HFFc6 (cell line): ENCODE measurements at places on chromosomes 16 and 17.
A peak's percentile ranks its signal among the peaks of the same experiment; 100 is the strongest.

GRCh38 chr17:79077587-79077986 is 3.0 kb downstream of the ENGASE start:
- DNase-seq, result no peak

- no peak for DNase-seq
These were observed 66.0 kb downstream of the USP32 start for GRCh38 chr17:60325730-60326524.

GRCh38 chr16:29678691-29679267 is at the start of gene QPRT:
QPRT (plus strand) TSS chr16:29679180; CDS start chr16:29679198, 18 bp downstream.
- DNase-seq, result no peak

DNA sequence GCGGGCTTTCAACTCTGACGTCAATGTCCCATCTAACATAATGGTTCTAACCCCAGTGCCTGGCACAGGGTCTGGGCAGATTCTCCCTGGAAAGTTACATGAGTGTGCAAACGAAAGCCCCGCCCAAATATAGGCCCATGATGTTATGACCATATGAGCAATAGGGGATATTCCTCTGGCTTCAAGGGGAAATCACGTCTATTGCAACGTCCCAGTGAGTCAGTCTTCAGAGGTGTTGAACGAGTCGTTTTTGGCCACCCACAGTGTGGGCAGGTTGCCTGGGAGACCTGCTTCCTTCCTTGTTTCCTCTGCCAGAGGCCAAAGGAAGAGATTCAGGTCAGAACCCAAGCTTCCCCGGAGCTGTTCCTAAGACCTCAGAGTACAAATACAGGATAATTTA is 30.3 kb downstream of the PIK3R5 start:
- DNase-seq, result no peak

GRCh38 chr16:15535772-15536171 is 101.4 kb downstream of the BMERB1 start:
- DNase-seq, result no peak

- DNase-seq, result peak; percentile 74
These were observed 164.1 kb downstream of the CMIP start for GRCh38 chr16:81608523-81609209.

- peak; percentile 97 for DNase-seq
These were observed 365.2 kb downstream of the C16orf95 start for GRCh38 chr16:86951831-86952598.

- no peak for DNase-seq
These were observed 33.7 kb downstream of the TOM1L2 start for GRCh38 chr17:17938388-17939107.

GRCh38 chr17:69117855-69118784 is 23.6 kb downstream of the ABCA6 start:
- no peak for DNase-seq

DNA sequence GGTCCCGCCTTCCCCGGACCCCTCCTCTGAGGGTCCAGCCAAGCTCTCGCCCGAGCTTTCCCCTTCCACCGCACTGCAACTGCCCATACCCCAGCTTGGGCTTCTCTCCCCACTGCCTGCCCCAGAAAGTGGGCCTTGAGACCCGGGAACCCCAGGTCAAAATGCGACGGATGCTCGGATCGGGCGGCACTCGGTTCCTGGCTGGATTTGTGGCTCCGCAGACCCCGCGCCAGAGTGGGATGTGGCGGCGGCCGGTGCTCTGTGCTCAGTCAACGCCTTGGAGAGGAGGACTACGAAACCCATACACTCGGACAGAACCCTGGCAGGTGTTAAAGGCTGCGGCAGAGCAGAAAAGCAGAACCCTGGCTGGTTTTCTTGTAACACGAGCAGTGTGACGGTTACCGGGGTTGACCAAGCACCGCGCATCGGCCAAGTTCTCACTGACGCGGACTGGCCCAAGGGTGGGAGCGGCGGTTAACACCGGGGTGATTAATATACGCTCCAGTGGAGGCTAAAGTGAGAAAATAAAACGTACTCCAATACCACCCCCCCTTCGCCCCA is 885 bp upstream of the SLFN13 start:
- no peak for DNase-seq

DNA sequence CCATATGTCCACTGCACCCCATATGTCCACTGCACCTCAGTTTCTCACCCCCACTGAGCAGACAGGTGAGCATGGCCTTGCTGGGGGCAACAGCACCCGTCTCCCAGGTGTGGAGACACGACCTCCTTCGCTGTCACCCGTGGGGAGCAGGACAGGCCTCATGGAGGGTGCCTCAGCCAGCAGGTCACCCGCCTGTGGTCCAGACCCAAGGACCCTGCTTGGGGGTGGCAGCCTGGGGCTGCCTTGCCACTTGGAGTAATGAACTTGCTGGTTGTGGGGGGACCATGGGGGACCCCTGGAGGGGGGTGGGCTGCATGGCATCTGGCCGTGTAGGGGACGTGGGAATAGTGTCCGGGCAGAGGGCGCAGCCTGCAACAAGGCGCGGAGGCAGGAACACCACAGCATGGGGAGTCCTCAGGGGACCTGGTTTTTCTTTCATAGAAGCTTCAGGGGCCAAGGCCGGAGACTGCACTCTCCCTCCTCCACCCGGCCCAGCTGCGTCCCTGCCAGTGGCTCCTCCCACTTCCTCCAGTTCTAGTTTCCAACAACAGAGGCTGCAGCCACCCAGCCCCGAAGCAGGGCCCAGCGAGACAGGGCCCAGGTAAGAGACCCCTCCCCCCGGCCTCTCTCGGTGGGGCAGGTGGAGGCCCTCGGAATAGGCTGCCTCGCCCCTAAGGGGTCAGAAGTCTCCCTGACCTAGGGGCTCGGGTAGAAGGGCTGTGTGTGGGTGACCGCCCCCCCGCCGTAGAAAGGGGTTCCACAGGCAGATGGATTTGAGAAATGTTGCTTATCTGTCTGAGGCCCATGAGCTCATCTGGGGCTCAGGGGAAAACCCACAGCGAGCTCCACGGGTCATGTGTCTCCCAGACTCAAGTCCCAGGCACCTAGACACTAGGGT is at the start of gene NHLRC4:
Gene NHLRC4, plus strand, starts transcription at position 531 of the 898 bp plus-strand sequence. CDS start 1,043 bp downstream, outside the sequence.
- DNase-seq, result no peak

- DNase-seq, result no peak
These were observed 84.6 kb downstream of the GP2 start for GRCh38 chr16:20242568-20243255.

- no peak for DNase-seq
These were observed 829 bp downstream of the GCGR start for GRCh38 chr17:81804559-81805399.

DNA sequence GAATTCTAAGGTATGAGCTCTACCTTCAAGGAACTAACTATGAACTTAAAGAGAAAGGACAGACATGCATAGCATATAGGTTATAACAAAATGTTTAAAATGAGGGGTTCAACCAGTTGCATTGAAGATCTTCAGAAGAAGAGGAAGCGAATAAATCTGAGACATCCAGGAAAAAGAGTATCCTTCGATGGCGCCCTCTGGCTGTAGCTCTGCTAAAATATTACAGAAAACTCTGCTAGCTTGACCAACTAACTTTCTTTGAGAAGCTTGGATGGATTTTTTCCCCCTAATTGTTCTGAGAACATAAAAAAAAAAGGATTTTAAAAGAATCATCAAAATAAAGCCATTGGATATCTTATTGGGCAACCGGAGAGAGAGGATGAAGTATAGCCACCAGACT is 659.9 kb upstream of the SOX9 start:
- peak; percentile 15 for DNase-seq

DNA sequence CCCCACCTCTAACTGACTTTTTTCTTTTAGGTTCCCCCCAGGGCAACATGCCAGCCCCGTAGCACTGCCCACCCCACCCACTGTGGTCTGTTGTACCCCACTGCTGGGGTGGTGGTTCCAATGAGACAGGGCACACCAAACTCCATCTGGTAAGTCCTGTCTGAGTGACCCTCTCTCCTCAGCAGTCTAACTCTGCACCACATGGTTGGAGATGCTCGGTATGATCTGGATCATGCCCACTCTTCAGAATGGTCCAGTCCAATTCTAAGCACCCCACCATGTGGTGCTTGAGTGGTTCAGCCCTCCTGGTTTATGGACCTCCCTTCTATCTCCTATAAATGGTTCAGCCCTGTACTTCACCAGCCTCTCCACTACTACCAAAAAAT is 5.9 kb downstream of the KDM6B start:
- peak; percentile 30 for DNase-seq

DNA sequence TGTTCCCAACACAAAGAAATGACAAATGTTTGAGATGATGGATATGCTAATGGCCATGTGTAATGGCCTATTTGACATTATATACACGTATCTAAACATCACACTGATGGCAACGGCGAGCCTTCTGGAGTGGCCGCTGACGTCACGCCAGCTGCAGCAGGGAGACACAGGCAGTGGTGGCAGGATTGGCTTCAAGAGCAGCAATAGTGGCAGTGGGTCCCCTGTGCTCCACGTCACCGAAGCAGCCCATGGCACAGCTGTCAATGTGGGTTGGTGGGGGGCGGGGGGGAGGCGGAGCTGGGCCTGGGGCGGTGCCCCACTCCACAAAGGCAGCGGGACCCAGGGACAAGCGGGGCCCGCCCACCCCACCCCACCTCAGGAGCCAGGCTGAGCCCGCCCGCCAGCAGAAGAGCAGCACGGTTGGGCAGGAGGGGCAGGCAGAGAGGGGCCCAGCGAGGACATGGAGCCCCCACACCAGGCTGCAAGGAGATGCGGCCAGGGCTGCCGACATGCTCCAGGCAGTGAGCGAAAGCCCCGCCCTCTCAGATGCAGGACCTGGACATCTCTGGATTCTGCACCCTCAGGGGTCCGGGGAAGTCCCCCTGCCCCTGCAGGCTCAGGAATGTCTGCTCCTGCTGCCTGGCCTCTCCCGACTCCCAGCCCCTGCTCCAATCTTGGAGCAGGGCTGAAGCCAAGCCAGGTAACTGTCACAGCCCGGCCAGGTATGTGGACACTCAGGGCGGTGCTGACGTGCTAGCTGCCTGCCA is 64.6 kb downstream of the USP32 start:
- no peak for DNase-seq

GRCh38 chr17:43578404-43578698 is 32.2 kb upstream of the ETV4 start:
- DNase-seq, result no peak

DNA sequence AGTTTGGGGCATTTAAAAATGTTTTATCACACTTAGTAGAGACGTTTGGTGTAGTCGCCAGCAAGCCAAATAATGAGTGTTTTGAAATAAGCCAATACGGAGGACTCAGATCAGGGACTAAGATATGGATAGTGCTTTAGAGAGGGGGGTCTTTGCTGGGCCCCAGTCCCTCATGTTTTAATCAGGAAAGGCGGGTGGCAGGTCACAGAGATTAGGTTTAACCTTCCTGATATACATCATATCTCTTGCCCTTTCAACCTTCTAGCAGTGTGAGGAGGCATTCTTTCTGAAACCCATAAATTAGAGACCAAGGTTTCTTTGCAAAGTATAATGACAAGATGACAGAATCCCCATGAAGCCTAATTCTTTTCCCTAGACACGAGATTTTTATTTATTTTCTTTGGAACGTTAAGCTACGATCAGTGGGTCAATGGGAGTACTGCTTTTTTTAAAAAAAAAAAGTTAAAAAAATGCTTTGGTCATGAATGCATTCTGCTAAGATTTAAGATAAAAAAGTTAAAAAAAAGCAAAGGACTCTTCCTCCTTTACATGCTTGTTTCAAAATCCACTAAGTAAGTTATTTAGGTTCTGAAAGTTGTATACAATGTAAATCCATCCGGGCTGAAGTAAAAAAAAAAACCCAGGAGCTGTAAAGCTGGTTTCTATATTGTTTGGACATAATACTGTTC is 572.1 kb upstream of the SALL1 start:
- no peak for DNase-seq

DNA sequence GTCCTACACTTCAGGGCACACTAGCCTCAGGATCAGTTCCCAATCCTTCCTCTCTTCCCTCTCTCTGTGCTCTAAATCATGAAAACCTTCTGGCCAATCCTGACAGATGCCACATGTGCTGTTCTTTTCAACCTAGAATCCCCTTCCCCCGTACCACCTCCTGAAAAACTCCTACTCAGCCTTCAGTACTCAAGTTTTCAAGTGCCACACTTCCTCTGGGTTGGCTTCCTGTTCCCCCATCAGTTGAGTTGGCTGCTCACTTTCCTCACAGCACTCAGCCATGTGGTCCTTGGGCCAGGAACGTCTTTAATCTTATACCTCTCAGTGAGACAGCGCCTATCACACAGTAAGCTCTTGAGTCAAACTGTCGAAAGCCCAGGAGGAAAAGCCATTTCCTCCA is 3.3 kb downstream of the ASPHD1 start:
- DNase-seq, result no peak

DNA sequence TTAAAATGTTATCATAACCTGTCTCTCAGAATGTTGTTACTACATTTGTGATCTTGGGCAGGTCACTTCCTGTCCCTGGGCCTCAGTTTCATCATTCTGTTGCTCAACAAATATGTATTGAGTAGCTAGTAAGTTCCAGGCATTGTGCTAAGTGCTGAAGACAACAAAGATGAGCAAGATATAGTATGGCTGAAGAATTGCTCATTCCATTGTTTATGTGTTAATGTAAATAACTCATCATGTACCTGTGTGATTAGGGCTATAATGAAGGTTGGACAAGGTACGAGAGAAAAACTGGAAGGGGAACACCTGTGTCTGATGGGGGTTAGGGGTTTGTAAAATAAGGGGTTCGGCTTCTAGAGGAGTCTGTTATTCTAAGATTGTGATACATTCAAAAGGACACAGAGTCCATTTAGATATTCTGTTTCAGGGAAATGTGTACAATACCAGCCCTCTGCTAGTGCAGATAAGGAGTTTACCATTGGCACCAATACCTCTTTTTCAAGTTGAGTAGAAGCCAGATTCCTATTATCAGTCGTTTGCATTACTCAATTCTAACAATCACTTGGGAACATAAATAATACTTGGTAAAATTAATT is 20.0 kb downstream of the TUBG1 start:
- DNase-seq, result no peak

- no peak for DNase-seq
These were observed 24.3 kb downstream of the PLA2G10 start for GRCh38 chr16:14669776-14670175.

DNA sequence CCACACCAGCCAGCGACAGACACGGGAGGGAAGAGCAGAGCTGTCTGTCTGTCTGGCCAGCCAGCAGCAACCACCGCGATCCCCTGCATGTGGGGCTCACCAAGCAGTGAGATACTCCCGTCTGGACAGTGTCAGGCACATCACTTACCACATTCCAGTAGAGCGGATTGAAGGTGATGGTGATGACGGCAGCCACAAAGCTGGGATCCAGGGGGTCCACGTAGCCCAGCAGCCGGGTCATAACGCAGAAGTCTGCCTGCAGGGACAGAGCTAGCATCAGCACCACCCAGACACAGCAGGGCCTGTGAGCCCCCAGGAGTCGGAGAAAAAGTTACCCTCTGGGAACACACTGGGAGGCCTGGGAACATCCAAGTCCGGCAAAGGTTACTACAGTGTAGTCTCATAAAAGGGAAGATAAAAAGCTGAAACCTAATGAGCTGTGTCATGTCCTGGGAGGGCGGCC is 14.7 kb downstream of the PEMT start:
- no peak for DNase-seq

DNA sequence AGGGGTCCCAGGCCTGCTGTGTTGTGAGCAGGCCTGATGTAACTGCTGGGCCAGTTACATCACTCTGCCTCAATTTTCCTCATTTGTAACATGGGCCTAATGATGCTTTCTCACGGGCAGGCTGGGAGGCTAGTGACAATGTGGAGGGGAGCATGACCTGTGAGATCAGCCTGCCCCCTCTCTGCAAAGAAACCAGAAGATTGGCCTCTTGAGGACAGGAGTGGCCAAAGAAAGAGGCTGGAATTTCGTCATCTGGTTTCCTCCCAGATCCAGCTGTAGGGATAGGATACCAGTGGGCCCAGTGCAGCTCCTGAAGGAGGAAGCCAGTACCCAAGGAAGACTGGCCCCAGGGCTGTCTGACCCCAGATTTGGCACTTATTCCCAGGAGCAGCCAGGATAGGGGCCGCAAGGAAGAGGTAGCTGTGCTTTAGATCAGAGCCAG is 615 bp upstream of the SREBF1 start:
- DNase-seq, result peak; percentile 63
